Stimulated activated CD8-positive, alpha-beta memory T cell treated with anti-CD3 and anti-CD28 coated beads, Interleukin-4, amount 100 ng/mL, for 1 hour (primary cell): ENCODE measurements at places on chromosomes 13 and 19.

- no peak for DNase-seq
Measured at GRCh38 chr19:12930002-12930645, 3.4 kb downstream of the FARSA start.

GRCh38 chr13:97148894-97149293, 73.2 kb upstream of the MBNL2 start:
- DNase-seq = no peak

DNA sequence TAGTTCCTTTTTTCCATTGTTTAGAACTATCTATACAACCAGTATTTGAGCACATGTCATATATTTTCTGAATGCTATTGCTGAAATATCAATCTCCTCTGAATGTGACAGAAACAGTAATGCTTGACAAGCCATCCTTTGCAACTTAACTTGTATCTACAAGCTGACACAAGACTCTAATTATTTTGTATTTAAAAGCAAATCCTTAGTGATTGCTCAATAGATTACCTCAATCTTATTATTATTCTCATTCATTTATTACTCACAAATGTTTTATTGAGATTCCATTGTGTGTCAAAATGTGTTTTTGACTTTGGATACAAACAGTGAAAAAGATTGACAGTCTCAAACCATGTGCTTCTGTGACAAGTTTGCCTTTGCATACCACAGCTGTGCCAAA, 787.8 kb upstream of the PRR20A start:
- DNase-seq = no peak

GRCh38 chr13:20492641-20493040, 33.0 kb downstream of the CRYL1 start:
- no peak for DNase-seq

GRCh38 chr19:5953680-5954213, 24.2 kb downstream of the RANBP3 start:
- no peak for DNase-seq

DNA sequence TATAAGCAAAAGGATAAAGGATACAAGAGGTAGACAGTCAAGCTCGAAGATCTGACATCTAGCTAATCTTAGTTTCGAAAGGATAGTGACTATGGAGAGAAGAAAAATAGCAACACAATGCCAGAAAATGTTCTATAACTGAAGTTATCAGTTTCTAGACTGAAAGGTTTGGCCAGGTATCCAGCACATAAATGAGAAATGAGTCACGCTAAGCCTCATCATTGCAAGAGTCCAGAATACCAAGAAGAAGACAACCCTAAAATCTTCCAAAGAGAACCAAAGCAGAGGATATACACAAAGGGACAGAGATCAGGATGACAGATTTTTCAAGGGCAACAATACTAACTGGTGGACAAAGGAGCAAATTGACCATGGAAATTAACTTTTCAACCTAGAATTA, 237.0 kb downstream of the POSTN start:
- no peak for DNase-seq

GRCh38 chr13:61600360-61601033, 184.8 kb upstream of the PCDH20 start:
- no peak for DNase-seq

DNA sequence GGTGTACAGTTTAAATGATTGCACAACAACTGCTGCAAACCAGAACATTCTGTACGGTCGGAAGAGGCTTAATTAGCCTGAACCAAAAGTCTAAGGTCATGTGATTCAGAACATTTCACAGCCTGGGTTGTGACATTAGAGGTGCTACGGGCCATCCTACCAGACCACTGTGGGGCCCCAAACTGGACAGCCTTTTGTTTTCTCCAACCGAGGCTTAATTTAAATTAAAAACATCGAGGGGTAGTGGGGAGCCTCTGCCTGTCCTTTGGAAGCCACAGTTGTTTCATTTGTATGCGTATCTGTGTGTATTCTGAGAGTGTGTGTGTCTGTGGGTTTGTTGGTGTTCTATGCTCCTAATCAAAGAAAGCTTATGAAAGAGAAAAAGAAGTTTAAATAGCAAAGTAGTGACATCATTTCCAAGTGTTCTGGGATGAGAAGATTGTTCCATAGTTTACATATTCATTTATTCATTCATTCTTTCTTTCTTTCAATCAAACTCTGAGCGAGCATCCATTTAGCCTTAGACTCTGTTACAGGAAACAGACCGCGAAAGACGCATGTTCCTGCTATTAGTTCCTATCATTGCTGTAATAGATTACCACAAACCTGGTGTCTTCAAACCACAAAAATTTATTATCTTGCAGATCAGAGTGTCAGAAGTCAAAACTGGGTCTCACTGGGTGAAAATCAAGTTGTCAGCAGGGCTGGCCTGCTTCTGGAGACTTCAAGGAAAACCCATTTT, 444.8 kb downstream of the FOXO1 start:
- DNase-seq = no peak

GRCh38 chr13:52760077-52760476, 20.5 kb upstream of the CNMD start:
- DNase-seq = no peak

- DNase-seq = no peak
Measured at GRCh38 chr13:31850041-31850555, 110.8 kb downstream of the RXFP2 start.

DNA sequence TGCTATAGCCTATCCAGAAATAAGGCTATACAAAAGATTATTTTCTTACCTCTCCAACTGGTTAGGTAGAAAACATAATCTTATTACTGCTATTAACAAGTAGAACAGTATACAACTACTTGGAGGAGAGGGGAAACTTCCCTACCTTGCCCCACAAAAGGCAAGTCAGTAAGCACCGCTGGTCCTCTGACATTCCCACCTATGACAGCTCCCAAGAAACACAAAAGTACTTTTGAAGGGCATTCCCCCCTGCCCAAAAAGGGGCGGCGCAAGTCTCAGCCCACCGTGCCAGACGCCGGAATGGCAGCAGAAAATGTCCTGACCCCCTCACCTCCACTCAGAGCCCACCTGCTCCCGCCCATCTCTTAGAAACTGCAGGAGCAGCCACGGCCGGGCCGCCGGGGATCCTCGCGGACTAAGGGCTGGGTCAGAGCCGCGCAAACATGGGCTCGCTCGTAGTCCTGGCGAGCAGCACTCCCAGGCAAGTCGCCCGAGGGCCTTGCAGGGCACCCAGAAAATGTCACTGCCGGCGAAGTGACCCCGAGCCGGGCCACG, 437 bp downstream of the SUCLA2 start:
- DNase-seq = no peak

- no peak for DNase-seq
Measured at GRCh38 chr13:44212633-44213396, 160.8 kb upstream of the SERP2 start.

GRCh38 chr19:23539499-23539898, 144.2 kb upstream of the ZNF91 start:
- no peak for DNase-seq

DNA sequence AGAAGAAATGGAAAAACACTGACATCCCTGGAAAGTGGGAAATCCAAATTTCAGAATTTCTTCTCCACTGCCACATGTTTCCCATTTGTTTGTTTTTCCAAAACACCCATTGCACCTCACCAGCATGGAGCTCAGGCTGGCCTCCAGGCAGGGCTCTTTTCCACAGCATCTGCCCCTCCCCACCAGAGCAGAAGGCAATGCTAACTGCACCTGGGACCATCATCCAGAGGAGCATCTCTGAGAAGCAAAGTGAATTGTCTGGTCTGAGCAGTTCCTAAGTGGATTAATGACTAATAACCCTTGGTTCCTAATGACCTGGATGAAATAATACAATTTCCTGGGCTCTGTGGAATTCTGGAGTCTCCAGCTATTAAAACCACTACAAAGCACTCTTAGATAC, 8.8 kb upstream of the CYSLTR2 start:
- no peak for DNase-seq

- DNase-seq = no peak
Measured at GRCh38 chr19:1264801-1265614, 4.1 kb upstream of the CIRBP start.

DNA sequence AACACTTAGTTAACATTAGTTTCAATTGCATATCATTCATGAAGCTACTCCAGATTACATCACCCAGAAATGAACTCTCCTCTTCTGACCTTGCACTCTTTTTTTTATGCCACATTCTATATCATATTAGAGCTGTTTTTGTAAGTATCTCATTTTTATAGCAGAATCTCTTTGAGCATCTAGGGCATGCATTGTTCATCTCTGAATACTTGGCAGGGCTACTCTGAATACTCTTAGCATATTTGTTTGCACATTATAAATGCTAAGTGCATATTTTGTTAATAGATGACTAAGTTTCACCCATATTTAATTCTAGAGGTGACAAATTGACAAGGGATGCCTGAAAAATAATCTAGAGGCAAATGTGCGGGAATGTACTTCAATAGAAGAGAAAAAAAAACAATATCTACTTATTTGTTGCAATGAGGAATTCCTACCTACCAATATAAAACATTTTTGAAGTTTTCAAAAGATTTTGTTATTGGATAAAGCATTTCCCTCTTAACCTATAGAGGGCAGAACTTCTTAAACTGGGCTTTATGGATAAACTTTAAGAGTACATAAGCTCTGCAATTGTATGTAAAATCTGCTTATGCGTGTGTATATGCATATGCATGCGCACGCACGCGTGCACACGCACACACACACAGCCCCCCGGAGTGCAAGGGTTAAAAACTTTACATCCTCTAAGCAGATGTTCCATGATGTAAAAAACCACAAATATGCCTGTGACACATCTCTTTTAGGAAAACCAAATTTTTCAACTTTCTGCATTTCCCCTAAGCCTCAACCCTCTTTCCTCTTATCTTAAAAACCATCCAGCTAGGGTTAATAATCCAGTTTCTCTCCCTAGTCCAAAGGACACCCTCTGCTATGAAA, 73.0 kb upstream of the OXGR1 start:
- DNase-seq = no peak

- no peak for DNase-seq
Measured at GRCh38 chr13:101210774-101211173, 205.5 kb downstream of the NALCN start.

DNA sequence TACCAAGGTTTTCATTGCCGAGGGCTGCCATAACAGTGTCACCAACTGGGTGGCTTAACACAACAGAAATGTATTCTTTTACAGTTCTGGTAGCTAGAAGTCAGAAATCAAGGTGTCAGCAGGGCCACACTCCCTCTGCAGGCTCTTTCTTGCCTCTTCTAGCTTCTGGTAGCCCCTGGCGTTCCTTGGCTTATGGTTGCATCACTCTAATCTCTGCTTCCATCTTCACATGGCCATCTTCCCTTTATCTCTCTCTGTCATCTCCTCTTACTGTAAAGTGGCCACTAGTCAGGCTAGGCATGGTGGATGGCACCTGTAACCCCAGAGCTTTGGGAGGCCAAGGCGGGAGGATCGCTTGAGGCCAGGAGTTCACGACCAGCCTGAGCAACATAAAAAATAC, 38.0 kb upstream of the MRI1 start:
- DNase-seq = no peak

GRCh38 chr13:99657848-99658260, 156.6 kb downstream of the TM9SF2 start:
- DNase-seq = no peak

DNA sequence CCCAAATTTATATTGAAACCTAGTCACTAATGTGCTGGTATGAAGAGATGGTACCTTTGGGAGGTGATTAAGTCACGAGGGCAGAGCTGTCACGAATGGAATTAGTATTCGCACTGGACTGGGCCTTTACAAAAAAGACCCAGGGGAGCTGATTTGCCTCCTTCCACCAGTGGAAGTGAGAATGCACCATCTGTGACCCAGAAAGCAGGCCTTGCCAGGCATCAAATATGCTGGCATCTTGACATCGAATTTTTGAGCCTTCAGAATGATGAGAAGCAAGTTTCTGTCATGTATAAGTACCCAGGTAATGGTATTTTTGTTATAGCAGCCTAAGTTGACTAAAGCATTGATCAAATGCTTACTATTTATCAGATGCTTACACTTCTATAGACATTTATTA, 373.6 kb downstream of the FGF14 start:
- no peak for DNase-seq

DNA sequence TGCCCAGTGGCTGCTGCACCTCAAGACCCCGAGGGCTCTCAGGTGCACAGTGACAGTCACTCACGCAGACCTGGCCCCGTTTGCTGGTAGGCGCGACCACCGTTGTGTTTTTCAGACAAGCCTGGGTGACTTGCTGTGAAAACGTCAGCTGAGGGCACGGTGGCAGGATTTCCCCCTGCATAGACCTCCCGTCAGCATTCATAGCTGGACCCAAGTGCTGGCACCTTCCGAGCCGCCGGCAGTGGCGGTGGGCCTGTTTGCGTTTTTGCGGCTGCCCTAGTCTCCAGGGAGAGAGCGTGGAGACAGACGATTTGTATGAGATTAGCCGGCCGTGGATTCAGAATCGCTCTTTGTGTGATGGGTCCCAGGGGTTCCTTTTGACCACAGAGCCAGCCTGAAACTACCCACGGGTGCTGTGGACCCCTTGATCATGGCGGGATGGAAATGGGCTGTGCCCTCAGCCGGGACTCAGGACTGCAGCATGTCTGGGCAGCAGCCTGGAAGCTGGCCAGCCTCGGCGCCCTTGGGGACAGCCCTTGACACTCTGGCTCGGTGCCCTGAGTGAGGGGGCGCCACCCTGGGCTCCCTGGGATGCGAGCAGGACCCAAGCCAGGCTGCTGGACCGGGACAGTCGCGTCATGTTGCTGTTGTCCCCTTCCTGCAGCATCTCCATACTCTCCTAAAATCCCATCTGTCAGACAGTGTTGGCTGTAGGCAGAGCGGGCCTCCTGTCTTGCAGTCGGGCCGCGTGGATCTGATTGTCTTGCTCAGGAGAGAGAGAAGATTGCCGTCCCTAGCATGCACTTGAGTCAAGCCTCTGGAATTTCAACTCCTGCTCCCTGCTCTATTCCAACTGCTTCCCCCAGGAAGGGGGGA, 8.6 kb downstream of the KDM4B start:
- no peak for DNase-seq

DNA sequence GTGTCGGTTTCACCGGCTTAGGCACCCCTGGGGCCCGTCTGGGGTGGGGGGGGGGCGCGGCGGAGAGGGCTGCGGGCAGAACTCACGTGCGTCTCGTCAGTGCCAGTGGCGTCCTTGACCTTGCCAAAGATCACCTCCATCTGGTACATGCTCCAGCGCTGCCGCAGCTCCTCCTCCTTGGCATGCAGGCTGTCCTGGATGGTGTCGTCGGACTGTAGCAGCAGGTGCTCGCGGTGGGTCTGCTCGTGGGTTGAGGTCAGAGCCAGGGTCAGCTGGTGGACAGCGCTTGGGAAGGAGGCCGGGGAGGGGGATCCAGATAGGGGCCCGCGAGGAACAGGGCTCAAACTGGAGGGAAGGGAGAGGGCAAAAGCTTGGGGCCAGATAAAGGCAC, 4.7 kb upstream of the RGL3 start:
- no peak for DNase-seq
